ENCODE measurements at places on chromosomes 16 and 17. TPM values are rescaled to one million over a fixed set of nuclear protein-coding genes. Genes with fewer than 3 reads are reported as not detected.

The ADAM11 gene
- not detected for total RNA-seq

- H3K4me1 ChIP-seq, result no peaks in the 10 kb centered on the region
- no peak for DNase-seq
- H3K36me3 ChIP-seq, result peaks cover 5% of the 10 kb centered on the region
- H3K4me3 ChIP-seq, result no peak overlapping the region
These were observed 16.2 kb upstream of the THAP11 start for GRCh38 chr16:67825906-67826305.

- H3K4me1 ChIP-seq, result no peaks in the 10 kb centered on the region
- no peaks in the 10 kb centered on the region for H3K36me3 ChIP-seq
- no peak for DNase-seq
- no peak overlapping the region for H3K27ac ChIP-seq
These were observed 20.4 kb upstream of the PHB1 start for GRCh38 chr17:49434821-49435670.

The YPEL3 gene
- total RNA-seq, result 47.7 TPM

DNA sequence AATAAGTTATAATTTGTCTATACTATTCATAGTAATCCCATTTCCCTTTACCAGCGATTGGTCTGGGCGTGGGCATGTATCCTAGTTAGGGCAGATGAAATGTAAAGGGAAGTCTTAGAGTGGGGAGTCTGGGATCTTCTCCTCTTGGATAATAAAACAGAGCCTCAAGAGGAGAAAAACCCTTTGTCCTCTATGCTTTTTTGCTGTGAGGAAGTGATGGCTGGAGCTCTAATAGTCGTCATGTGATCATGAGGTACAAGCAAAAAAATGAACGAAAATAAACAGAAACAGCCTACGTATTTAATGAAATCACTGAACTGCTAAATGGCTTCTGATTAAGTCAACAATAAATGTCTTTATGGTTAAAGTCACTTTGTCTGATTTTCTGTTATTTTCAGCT is 26.8 kb downstream of the EFCAB5 start:
- H3K36me3 ChIP-seq, result no peaks in the 10 kb centered on the region
- H3K4me3 ChIP-seq, result no peak overlapping the region
- no peak for DNase-seq
- H3K4me1 ChIP-seq, result no peaks in the 10 kb centered on the region

DNA sequence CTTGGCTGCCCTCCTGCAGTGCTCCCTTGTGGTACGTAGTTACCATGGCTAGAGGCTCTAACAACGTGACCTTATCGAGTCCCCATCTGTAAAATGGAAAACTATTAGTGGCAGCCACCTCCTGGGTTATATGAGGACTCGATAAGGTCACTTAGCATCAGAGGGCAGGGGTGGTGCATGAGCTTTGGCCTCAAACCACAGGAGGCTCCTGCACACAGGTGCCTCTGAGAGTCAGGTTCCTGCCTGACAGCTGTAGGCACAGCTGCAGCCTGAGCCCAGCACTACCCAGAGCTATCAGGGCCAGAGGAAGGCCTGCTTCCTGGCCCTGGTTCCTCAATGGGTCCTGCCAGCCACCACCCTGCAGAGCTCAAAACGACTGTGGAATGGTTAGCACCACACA is 57.2 kb upstream of the SEC14L1 start:
- H3K36me3 ChIP-seq, result no peaks in the 10 kb centered on the region
- no peak for DNase-seq
- H3K27ac ChIP-seq, result no peak overlapping the region
- H3K4me3 ChIP-seq, result no peak overlapping the region
- peaks cover 2% of the 10 kb centered on the region for H3K27me3 ChIP-seq

The SAMD14 gene
- 1.6 TPM for total RNA-seq

DNA sequence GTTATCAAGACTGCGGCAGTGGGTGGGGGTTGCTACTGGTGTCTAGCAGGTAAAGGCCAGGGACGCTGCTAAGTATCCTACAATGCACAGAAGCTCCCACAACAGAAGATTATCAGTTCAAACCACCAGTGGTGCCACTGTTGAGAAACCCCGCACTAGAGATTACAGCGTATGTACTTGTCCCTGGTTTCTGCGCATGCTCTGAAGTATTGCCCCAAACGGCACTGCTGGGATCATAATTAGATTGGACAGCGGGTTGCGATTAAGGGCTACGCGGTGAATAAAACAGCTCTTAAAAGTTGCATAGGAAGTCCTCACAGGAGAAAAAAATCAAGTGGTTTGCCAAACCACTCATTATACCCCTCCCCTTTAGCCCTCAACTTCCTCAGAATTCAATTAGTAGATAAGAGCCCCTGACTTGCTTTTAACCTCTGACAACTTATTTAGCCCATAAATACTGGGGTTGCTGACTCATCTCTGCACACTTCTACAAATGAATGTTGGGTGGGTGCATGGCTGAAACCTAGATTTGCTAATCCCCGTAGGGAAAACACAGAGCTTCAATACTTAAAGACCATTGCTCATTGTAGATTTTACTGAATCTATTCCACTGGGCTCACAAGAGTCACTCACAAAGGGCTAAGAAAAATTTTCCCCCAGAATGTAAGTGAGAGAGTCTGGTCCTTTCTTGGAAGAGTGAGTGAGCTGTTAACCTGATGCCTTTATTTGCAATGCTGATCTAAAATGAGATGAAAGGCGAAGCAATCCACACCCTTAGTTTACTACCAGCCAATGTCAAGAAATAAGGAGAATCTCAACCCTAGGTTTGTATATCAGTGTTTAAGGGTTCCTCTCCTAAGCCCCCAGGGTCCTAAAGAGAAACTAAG is 91.8 kb downstream of the RGS9 start:
- H3K4me1 ChIP-seq, result no peaks in the 10 kb centered on the region
- H3K36me3 ChIP-seq, result no peaks in the 10 kb centered on the region
- peaks cover 7% of the 10 kb centered on the region for H3K27me3 ChIP-seq
- no peak overlapping the region for H3K27ac ChIP-seq
